Activated gamma-delta T cell treated with anti-CD3 and anti-CD28 coated beads, Interleukin-2, amount 50 U/mL, for 16 hours (primary cell): ENCODE measurements at places on chromosomes 2 and 18.

- no peak for DNase-seq
Observed at GRCh38 chr2:84972932-84973331, 2.0 kb downstream of the KCMF1 start.

- no peak for DNase-seq
Observed at GRCh38 chr2:27888790-27889189, 1.4 kb downstream of the RBKS start.

GRCh38 chr18:634551-635045, 22.9 kb upstream of the TYMS start:
- no peak for DNase-seq

DNA sequence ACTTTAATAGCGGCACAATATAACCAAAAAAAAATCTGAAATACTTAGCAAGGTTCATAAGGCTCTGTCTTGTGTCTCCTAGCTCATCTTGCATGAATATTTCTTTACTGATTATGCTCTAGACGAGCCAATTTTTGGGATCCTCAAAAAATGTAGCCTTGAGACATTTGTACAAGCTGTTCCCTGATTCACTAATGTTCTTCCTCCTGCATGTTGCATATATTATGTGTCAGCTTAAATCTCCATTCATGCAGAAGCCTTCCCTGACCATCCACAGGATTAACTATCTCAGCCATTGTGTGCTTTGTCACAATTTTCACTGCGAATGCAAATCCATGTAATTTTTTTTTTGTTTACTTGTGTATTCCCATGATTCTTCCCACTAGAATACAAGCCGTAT, 594.0 kb upstream of the VRK2 start:
- DNase-seq = no peak

DNA sequence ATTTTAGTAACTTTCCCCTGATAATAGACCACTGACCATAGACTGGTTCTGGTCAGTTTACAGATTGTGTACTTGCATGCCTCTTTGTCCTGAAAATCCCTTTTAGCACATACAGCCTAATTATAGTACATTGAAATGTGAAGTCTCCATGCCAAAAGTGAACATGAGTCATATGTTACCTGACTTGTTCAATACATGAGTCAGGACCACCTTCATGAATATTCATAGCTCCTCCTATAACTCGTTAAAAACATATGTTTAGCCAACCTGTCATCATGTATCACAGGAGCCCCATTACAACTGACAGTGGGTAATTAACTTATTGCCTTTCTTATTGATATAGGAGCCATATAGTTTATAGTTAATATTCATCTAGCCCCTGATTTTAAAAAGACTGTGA, 78.6 kb downstream of the SH3YL1 start:
- no peak for DNase-seq

DNA sequence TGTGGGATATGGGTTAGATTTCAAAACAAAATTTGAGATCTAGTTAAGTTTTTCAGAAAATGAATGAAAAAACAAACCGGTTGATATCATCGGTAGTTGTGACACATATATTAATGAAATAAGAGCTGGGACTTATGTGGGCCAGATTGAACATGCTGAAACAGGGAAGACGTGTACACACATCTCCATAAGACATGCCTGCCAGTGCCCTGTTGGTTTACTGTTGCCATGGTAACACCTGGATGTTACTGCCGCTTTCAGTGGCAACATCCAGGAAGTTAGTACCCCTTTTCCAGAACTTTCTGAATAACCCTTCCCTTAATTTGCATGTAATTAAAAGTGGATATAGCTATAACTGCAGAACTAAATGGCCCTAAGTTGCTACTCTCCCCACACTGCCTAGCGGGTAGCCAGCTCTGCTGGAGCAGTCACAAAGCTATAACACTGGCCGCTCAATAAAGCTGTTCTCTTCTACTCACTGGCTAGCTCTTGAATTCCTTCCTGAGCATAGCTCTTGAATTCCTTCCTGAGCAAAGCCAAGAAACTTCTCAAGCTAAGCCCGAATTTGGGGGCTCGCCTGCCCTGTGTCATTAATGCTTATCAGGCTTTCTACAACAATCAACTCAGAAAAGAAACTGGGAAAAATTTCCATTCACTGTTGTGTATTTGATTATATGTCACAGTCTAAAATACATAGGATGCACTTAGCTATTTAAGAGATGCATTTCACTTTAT, 776.3 kb upstream of the CDH7 start:
- DNase-seq = no peak

DNA sequence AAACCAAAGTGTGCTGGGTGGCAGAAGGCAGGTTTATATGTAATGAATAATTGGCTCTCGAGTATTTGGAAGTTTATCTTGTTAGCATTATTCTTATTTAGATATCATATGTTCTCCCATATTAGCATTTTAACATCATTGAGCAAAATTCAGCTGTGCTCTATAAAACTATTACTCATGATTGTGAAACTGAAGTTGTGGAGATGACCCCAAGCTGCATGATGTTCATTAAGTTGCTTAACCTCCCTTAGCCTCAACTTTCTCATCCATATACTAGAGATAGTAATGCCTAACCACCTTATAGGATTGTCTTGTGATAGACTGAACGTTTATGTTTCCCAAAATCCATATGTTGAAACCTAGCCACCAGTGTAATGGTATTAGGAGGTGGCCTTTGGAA, 346.3 kb downstream of the SATB2 start:
- no peak for DNase-seq

- no peak for DNase-seq
Observed at GRCh38 chr2:50620783-50621182, 411.1 kb downstream of the NRXN1 start.

DNA sequence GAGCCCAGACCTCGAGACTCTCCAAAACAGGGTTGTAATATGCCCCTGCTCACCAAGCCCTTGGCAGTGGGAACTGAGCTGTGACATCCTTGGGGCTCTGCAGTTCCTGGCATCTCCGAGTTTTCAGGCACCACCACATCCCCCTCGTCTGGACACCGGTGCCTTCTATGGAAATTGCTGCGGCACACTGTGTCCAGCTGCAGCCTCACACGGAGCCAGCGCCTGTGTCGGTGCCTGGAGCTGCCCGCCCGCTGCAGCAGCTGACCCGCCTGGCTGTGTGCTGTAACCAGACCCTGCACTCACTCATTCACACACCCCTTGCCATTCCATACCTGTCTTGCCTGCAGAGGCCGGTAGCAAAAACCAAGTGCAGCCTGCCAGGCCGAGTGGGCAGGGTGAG, 11.8 kb downstream of the IWS1 start:
- no peak for DNase-seq

GRCh38 chr2:159706385-159706980, 5.8 kb upstream of the MARCHF7 start:
- DNase-seq = no peak

DNA sequence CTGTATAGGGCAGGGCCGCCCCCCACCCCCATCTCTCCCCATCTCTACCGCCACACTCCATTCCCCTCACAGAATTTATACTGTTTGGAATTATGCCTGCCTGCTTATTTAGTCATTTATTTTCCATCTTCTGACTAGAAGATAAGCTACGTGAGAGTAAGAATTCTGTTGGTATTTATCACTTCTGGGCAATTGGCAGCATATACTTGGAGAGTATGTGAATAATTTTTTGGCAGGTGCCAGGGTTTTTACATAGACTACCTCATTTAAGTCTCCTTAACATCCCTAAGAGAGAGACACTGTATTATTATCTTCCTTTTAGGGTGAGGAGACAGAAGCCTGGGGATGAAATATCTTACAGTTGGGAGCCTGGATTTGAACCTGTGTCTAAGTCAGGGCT, 45.0 kb downstream of the SLC4A1AP start:
- DNase-seq = no peak

GRCh38 chr2:179467111-179467510, 202.5 kb upstream of the SESTD1 start:
- DNase-seq = no peak

GRCh38 chr18:12278741-12279682, 24.9 kb downstream of the CIDEA start:
- no peak for DNase-seq

- no peak for DNase-seq
Observed at GRCh38 chr2:216416571-216417307, 4.5 kb downstream of the SMARCAL1 start.

- DNase-seq = no peak
Observed at GRCh38 chr2:37180006-37180639, 8.3 kb downstream of the SULT6B1 start.

DNA sequence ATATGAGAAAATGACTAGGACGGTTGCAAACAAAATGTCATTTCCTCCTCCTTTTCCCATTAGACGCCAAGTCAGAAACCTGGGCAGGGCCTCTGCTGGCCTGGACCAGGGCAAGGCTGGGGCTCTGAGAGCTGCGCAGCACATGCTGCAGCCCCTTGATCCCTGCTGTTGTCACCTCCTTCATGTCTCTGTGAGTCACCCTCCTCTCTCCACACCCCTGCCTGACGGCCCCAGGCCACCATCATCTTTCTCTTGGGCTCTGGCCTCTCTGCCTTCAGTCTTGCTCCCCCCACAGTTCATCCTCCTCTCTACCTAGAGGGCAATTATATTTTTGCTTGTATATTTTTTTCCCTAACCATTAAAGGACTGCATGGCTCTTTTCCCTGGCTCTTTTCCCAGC, 10.0 kb downstream of the FLACC1 start:
- no peak for DNase-seq

- no peak for DNase-seq
Observed at GRCh38 chr2:176769021-176769420, 443.6 kb upstream of the HNRNPA3 start.

DNA sequence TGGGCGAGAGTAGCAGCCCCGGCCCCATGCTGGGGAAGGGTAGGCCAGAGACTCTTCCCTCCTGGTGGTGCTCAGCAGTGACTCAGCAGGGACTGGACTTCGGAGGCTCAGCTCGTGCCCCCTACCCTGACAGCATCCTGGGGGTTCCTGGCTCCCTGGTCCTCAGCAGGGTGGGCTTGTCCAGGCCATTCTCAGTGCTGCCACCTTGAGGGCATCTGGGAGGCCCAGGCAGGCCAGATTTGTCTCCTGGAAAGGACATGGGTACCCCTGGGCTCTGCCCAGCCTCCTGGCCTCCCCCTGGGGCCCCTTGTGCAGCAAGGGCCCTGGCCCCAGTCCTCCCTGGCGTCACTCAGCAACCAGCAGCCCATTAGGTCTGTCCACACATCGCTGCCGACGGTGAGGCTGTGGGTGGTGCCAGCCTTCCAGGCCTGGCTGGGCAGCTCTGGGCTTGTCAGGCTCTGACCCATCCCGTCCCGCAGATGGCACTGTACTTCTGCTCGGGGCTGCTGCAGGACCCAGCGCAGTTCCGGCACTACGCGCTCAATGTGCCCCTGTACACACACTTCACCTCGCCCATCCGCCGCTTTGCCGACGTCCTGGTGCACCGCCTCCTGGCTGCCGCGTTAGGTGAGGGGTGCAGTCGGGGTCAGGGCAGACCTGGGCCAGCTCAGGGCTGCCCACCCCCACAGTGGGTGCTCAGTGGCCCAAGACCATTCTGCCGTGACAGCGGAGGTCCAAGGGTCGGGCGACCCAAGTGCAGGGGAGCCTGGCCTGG, 45.0 kb upstream of the ALPP start:
- no peak for DNase-seq

GRCh38 chr18:3840766-3841165, 390.8 kb downstream of the TGIF1 start:
- DNase-seq = no peak

- DNase-seq = no peak
Observed at GRCh38 chr2:43513796-43514195, 82.0 kb downstream of the THADA start.

GRCh38 chr18:568731-569130, 11.4 kb upstream of the CETN1 start:
- no peak for DNase-seq

DNA sequence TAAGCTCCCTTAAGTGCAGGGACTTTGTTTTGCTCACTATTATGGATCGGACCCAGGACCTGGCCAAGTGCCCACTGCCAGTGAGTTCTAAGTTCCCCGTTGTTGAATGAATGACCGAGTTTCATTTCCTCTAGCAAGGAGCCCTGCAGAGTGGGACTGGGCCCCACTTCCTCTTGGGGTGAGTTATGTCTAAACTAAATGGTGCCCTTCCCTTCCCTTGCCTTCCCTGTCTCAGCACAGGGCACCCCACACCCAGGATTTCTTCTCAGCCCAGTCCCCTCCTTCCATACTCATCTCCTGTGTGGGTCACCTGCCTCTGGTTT, 195.3 kb upstream of the HS6ST1 start:
- DNase-seq = no peak

- no peak for DNase-seq
Observed at GRCh38 chr18:76619621-76620315, 124.7 kb upstream of the ZNF516 start.

- no peak for DNase-seq
Observed at GRCh38 chr2:68127358-68128242, 30.1 kb upstream of the PNO1 start.

GRCh38 chr2:219752726-219753125, 125.3 kb downstream of the SLC4A3 start:
- DNase-seq = no peak

- DNase-seq = no peak
Observed at GRCh38 chr18:24741321-24741720, 280.9 kb downstream of the HRH4 start.

GRCh38 chr2:202221873-202222272, 16.5 kb downstream of the SUMO1 start:
- no peak for DNase-seq

GRCh38 chr18:26821181-26821580, 44.3 kb downstream of the AQP4 start:
- DNase-seq = no peak

DNA sequence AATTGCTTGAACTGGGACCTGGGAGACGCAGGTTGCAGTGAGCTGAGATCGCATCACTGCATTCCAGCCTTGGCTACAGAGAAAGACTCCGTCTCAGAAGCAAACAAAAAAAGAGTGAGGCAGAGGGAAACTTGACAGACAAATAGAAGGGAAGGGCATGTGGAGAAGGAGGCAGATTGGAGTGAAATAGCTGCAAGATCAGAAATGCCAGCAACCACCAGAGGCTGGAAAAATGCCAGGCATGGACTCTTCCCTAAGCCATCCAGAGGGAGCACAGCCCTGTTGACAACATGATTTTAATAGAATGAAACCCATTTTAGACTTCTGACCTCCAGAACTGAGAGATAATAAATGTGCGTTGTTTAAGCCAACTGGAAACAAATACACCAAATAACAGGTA, 447.2 kb upstream of the SPHKAP start:
- DNase-seq = no peak

DNA sequence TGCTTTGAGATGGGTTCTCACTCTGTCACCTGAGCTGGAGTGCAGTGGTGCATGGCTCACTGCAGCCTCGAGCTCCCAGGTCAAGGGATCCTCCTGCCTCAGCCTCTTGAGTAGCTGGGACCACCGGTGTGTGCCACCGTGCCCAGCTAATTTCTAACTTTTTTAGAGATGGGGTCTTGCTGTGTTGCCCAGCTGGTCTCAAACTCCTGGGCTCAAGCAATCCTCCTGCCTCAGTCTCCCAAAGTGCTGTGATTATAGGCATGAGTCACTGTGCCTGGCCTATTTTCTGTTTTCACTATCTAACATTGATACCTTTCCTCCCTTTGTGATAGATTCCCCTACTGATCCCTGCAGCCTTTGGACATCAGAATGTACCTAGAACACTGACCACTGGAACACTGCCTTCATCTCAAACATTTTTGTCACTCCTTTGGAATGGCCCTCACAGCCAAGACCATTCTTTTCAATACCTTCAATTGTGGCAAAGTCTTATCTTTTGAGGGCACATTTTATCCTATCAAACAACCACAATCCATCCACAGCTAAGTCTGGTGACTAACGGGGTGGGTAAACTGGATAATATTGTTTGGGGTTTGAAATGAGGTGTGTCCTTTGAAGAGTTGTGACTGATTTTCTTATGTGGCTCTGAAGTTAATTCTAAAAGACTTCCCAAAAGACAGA, 43.7 kb downstream of the EPAS1 start:
- DNase-seq = no peak
